Nucleus accumbens (tissue), 56 donors: ENCODE measurements at places on chromosomes 1 and 21.

DNA sequence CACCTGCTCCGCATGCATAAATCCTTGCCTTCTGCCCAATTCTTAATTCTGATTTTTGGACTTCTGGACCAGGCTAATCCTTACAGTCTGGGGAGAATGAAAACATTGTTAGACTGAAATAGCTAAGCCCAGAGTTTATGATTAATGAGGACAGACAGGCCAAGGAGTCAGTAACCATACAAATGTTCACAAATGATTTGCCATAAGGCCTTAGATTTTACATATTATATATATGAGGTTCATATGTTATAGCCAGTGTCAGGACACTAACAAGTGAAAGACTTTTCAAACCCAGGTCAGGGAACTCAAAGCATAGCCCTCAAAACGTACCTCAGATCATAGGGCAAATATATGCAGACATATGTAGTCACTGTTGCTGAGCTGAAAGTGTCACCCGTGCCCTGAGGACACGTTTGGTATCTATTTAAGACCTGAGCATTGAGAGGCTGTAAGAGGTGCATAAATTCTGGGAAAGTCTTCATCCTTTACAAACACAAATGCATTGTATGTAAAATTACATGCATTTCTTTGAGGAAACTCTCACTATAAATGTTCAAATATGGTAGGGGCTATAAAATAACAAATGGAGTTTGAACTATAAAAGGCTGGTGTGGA, 45.3 kb upstream of the FBXO28 start:
- no peak for DNase-seq

DNA sequence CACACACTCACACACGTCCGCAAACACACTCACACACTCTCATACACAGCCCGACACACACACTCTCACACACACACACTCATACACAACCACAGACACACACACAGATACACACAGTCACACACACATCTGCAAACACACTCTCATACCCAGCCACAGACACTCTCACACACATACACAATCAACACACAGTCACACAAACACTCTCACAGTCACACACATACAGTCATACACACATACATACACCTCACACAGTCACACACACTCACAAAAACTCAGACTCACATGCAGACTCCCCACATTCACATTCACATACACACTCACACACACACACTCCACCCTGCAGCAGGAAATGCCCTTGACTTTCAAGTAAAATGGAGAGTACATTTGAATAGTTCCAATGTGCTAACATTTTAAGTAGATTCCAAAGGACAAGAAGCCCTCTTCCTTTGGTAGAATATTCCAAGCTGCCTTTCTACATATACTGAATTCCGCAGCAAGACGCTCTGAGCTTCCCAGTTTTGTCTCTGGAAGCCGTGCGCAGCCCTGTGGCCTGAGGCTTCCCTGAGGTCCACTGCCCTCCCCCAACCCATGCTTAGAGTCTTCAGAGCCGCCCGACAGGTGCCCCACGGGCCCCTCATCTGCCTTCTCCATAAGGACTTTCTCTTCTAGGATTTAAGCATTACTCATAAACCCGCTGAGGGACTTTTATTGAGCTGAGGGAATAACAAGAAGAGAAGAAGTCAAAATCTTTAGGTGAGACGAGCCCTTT, 9.7 kb downstream of the BATF3 start:
- no peak for DNase-seq

GRCh38 chr1:107246775-107247345, 106.0 kb downstream of the NTNG1 start:
- DNase-seq = no peak

- no peak for DNase-seq
Measured at GRCh38 chr1:66925558-66925910, 744 bp downstream of the MIER1 start.

- no peak for DNase-seq
Measured at GRCh38 chr1:219120624-219121544, 52.8 kb upstream of the LYPLAL1 start.
